ENCODE measurements at places on chromosomes 13 and 19. TPM values are rescaled to one million over a fixed set of nuclear protein-coding genes. Genes with fewer than 3 reads are reported as not detected.

The CACTIN gene
- 2.7 TPM for polyA plus RNA-seq

The PIN1 gene
- 102 TPM for polyA plus RNA-seq

The PSG4 gene
- polyA plus RNA-seq, result not detected

The TBXA2R gene
- polyA plus RNA-seq, result 17.4 TPM

DNA sequence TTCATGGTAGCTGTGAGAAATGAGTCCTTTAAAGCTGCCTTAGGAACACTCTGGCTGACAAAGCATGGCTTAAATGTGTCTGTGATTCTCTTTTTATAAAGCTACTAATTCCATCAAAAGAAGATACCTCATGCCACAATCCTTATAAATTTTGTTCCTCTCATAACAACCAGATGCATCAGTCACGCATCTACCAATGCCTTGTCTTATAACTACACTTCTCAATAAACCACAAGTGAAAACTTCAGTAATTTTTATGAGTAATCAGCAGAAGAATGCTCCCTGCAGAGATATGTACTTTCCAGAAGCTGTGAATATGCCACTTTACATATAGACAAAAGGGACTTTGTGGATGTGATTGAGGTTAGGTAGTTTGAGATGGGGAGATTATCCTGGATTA, 147.8 kb downstream of the SUCLA2 start:
- no peak overlapping the region for H3K4me3 ChIP-seq
- no peak for DNase-seq
- no peaks in the 10 kb centered on the region for H3K4me1 ChIP-seq
- no peak overlapping the region for H3K27ac ChIP-seq
- H3K36me3 ChIP-seq, result no peaks in the 10 kb centered on the region

DNA sequence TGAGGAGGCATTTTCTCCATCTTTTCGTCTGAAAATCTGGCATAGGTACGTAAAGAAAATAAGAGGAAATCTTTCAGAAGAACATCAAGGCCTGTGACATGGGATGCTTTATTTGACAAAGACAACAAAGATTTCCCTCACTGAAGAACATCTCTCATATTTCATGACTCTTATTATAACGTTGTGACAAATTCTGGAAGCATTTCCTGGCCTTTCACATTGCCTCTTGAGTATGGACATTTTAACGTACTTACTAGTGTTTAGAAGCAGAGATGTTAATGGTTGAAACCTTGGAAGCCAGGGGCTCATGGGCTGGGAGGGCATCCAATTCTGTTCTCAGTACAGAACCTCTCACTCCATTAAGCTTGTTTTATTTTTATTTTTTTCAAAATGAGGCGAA, 210.8 kb downstream of the DCT start:
- DNase-seq, result no peak
- H3K27me3 ChIP-seq, result no peaks in the 10 kb centered on the region
- H3K4me1 ChIP-seq, result no peaks in the 10 kb centered on the region

DNA sequence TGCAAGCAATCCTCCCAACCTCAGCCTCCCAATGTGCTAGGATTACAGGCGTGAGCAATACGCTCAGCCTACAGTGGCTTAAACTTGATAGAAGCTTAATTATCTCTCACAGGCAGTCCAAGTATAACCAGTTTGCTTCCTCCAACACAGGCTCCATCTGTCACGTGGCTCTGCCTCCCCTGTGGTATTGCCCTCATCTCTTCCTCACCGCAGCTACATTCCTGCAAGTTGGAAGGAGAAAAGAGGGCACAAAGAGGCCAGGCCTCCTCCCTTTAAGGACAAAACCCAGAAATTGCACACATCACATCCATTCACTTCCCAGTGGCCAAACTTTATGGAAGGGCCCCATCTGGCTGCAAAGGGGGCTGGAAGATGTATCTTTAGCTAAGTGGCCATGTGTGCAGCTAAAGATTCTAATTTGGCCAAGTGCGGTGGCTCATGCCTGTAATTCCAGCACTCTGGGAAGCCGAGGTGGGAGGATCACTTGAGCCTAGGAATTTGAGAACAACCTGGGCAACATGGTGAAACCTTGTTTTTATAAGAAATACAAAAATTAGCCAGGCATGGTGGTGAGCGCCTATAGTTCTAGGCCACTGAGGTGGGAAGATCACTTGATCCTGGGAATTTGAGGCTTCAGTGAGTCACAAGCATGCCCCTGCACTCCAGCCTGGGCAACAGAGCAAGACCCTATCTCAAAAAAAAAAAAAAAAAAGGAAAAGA, 3.1 kb upstream of the SDHAF1 start:
- no peak overlapping the region for H3K27ac ChIP-seq
- peaks cover 28% of the 10 kb centered on the region for H3K4me1 ChIP-seq
- H3K4me3 ChIP-seq, result no peak overlapping the region
- no peaks in the 10 kb centered on the region for H3K27me3 ChIP-seq
- DNase-seq, result no peak

- H3K4me3 ChIP-seq, result peak overlapping the region; percentile 70
- H3K36me3 ChIP-seq, result no peaks in the 10 kb centered on the region
- peaks cover 12% of the 10 kb centered on the region for H3K4me1 ChIP-seq
Measured at GRCh38 chr19:1244693-1245451, 3.3 kb downstream of the ATP5F1D start.

- DNase-seq, result no peak
- H3K27me3 ChIP-seq, result peaks cover 11% of the 10 kb centered on the region
- H3K36me3 ChIP-seq, result no peaks in the 10 kb centered on the region
Measured at GRCh38 chr19:8614455-8614854, 3.9 kb upstream of the ADAMTS10 start.

DNA sequence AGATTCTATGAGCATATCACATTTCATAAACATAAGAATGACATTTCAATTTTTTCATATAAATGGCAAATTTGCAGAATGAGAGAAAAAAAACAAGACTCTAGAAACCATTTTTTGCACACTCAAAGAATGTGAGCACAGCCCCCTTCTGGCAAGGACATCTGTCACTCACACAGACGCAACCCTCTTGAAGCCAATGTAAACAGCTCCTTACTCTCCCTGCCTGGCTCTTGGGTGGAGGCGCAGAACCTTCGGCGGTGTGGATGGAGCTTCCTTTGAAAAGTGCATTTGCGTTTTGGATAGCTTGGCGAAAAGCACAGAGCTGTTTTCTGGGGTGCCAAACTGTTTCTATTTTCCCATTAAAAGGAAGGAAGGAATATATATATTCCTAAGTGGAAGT, 367.6 kb upstream of the TSHZ3 start:
- H3K27ac ChIP-seq, result no peak overlapping the region
- no peaks in the 10 kb centered on the region for H3K27me3 ChIP-seq
- DNase-seq, result no peak

DNA sequence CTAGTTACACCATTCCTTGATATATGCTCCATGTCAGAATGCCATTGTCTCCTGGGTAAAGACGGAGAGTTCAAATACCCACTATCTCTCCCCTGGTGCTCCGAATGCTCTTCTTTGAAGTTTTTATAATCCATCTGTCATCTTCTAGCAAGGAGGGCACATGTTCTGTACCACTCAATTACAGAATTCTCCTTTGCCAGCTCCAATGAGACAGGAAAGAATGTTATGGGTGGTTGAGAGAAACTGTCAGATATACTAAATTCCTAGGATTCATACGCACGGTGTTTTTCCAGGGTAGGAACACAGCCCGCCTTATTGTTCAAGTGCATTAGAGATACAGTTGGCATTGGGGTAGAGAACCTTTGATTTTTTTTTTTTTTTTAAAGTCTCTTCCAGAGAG, 118.0 kb upstream of the ZNF536 start:
- H3K27ac ChIP-seq, result no peak overlapping the region
- no peaks in the 10 kb centered on the region for H3K36me3 ChIP-seq
- no peak overlapping the region for H3K4me3 ChIP-seq
- peaks cover 39% of the 10 kb centered on the region for H3K27me3 ChIP-seq
- no peak for DNase-seq

DNA sequence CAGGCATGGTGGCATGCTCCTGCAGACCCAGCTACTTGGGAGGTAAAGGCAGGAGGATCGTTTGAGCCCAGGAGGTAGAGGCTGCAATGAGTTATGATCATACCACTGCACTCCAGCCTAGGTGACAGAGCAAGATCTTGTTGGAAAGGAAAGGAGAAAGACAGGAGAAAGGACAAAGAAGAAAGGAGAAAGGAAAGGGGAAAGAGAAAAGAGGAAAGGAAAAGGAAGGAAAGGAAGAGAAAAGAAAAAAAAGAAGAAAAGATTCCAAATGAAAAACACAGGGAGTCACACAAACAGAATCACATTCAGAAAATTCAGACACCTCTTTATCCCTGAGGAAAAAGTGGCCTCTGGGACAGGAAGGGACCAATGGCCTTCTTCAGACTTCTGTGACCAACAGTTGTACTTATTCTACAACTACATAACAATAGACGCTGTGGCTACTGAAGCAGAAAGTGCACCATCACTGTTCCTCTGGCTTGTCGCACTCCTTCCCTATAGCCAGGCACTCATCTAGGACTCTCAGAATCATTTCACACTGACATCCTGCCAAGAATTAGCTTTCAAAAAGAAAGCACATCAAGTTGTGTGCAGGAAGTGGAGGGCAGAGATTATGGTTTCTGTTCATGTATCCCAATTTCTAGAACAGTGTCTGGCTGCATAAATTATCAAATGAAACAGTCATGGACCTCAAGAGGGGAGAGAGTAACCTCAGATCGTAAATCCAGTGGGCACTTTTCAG, 5.9 kb downstream of the MTMR6 start:
- no peak for DNase-seq
- H3K4me1 ChIP-seq, result peaks cover 60% of the 10 kb centered on the region
- no peaks in the 10 kb centered on the region for H3K36me3 ChIP-seq
- peak overlapping the region; percentile 92 for H3K27ac ChIP-seq
- no peaks in the 10 kb centered on the region for H3K27me3 ChIP-seq

DNA sequence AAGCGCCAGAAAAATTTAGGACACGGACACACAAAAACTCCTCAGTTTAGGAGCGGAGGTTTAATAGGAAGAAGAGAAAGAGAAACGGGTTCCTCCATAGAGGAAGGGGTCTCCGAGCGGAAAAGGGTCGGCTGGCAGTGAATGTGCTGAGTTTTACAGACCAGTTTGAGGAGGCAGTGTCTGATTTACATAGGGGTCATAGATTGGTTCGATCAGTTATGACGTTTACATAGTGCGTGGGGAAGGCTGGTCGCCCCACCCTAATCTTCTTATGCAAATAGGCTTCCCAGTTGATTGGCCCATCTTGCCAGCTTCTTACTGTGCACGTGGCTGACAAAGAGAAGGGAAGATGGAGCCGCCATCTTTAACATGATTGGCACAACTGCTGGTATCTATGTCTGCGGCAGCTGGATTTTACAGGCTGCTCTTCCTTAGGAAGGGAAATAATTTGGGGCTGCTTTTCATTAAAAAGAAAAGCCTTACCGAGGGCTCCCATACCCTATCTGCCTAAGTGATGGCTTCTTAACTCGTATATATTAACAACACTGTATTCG, 1.2 kb upstream of the ZNF225 start:
- H3K27ac ChIP-seq, result no peak overlapping the region
- DNase-seq, result no peak
- peaks cover 14% of the 10 kb centered on the region for H3K36me3 ChIP-seq
- peaks cover 27% of the 10 kb centered on the region for H3K4me1 ChIP-seq
- H3K4me3 ChIP-seq, result peak overlapping the region; percentile 98

GRCh38 chr13:98648141-98648540, 71.2 kb upstream of the STK24 start:
- no peak overlapping the region for H3K27ac ChIP-seq
- no peak overlapping the region for H3K4me3 ChIP-seq
- no peak for DNase-seq
- peaks cover 11% of the 10 kb centered on the region for H3K27me3 ChIP-seq
- H3K4me1 ChIP-seq, result no peaks in the 10 kb centered on the region

All from naive B cell (primary cell).